Activated CD4-positive, alpha-beta T cell treated with anti-CD3 and anti-CD28 coated beads, Interleukin-2, Interleukin-6, amounts not matched to agents 100 ng/mL and 50 ng/mL, durations not matched to agents 16 hours and 8 hours (primary cell): ENCODE measurements at places on chromosomes 5 and 9.

GRCh38 chr9:3823842-3824475 lies 298.2 kb upstream of the RFX3 start:
- no peak for DNase-seq

DNA sequence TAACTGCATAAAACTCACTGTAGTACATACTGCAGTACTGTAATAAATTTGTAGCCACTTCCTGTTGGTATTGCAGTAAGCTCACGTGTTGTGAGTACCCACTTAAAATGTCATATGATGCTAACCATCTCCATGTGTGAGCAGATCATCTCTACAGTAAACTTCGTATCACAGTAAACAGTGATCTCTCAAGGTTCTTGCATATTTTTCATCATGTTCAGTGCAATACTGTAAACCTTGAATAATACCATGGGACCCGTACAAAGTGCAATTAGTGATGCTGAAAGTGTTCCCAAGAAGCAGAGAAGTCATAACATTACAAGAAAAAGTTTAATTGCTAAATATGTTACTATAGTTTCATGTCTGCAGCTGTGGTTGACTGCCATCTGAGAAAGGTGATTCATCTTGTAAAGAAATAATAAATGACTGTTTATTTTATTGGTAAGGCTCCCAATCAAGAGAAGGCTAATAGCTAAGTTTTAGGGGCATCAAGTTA lies 253.8 kb upstream of the POU5F2 start:
- peak; percentile 4 for DNase-seq

- no peak for DNase-seq
Measured at GRCh38 chr9:96187151-96187555, 114.8 kb downstream of the HSD17B3 start.

DNA sequence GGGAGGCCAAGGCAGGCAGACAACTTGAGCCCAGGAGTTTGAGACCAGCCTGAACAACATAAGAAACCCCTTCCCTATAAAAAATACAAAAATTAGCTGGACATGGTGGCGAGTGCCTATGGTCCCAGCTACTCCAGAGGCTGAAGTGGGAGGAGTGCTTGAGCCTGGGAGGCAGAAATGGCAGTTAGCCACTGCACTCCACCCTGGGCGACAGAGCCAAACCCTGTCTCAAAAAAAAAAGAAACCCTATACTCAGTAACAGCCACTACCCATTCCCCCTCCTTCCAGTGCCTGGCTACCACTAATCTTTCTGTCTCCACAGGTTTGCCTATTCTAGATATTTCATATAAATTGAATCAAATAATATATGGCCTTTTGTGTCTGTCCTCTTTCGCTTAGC lies 14.3 kb upstream of the SIL1 start:
- DNase-seq, result no peak

DNA sequence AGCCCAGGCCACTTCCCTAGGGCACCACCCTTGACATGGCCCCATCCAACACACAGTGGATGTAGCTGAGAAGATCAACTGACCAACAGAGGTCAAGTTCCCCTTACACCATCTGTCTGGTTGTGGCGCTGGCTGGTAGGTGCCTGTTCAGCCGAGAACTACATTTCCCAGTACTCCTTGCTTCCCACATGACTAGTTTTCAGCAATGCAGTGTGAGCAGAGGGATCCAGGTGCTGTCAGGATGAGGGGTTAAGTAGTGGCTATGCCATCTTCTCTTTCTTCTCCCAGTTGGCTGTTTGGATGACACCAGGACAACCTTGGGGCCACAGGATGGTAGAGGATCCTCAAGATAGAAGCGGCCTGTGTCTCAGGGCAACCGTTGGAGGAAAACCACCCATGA lies 48.6 kb upstream of the SH3PXD2B start:
- DNase-seq, result no peak

GRCh38 chr9:6114424-6114823 lies 99.0 kb upstream of the RANBP6 start:
- no peak for DNase-seq

GRCh38 chr9:94920420-94921091 lies 194.1 kb downstream of the AOPEP start:
- DNase-seq, result no peak

GRCh38 chr5:93196986-93197385 lies 384.0 kb downstream of the NR2F1-AS1 start:
- no peak for DNase-seq

DNA sequence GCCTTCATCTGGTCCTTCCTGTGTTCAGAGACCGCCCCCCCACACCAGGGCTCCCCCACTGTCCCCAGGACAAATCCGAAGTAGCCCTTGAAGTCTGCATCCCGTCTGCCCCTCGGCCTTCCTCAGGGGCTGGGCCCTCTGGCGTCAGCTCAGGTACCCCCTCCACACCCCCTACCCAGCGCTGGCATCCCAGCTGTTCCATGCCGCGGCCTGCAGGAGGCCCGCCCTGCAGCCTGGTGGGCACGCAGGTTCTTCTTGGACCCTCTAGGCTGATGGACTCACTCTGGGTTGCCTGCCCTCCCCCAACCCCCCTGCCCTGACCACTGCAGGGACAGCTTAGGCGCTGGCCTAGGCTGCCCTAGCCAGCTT lies 6.6 kb downstream of the SLC2A6 start:
- DNase-seq, result no peak

DNA sequence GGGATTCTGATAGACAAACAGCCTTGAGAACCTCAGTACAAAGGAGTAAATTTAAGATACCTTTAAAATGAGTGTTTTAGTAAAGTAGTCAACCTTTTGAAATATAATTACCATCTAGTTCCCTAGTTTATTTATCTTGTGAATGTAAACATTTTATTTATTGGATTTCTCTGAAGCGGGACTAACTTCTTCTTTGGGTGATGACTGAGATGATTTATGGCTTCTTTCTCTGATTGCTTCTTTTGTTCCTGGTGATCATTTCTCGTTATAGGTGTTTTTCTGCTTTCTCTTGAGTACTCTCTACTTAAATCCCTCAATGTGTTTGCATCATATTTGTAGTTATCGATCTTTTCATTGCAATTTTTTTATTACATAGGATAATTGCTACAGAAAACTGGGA lies 33.2 kb downstream of the PRDM6 start:
- DNase-seq, result no peak

GRCh38 chr5:4520559-4520958 lies 619.6 kb upstream of the ADAMTS16 start:
- DNase-seq, result no peak

DNA sequence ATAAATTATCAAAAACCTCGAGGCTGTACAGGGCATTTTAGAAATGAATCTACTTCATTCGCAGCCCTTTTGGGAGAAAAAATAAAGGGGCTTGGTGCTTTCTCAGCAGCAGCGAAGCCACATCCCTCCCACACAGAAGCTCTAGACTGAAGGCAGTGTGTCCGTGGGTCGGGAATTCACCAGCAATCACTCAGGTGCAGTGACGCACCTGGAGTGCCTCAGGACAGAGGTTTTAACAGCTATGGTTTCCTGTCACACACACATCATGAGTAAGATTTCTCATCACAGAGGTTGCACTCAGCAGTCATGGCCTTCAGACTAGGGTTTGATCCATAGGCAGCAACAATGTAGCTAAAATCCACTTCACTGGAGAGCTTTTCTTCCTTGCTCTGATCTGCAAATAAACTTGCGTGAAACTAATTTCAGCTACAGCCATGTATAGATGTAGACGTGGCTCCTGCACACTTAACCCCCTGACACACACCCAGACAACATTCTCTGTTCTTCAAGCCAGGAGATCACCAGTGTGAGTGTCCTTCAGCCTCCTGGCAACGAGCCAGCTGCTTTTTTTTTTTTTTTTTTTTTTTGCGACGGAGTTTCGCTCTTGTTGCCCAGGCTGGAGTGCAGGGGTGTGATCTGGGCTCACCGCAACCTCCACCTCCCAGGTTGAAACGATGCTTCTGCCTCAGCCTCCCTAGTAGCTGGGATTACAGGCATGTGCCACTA lies 34.8 kb downstream of the DYNC2I2 start:
- DNase-seq, result no peak

GRCh38 chr5:90866915-90867731 lies 308.5 kb downstream of the ADGRV1 start:
- DNase-seq, result no peak

- no peak for DNase-seq
Measured at GRCh38 chr5:160699301-160699700, 152.7 kb downstream of the ATP10B start.

DNA sequence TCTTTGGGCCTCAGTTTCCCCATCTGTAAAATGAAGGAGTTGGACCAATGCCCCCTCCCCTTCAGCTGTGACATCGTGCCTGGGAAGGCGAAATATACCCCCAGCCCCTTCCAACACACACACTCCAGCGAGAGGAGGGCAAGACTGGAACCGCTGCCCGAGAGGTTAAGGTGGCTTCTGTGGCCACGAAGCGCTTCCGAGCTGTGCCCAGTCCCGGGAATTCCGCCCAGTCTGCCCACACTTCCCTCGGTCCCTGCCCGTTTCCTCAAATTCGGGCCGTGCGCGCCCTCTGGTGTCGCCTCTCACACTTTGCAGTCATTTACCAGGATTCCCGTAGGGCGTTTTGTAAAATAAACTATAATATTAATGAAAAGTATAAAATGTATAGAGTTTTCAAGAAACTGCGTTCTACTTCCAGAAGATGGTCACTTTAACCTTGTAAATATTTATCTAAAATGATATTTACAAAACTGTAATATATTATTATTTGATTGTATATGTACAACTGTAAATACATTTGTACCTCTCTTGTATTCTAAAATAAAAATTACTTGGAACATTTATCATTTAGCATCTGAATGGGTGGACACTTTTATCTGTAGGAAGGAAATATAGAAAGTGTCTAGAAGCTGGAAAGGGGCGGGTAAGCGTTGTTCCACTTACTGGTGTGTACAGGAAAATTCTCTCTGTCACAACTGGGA lies 11.0 kb upstream of the EXOSC2 start:
- peak; percentile 66 for DNase-seq

GRCh38 chr5:40652441-40653220 lies 27.1 kb upstream of the PTGER4 start:
- DNase-seq, result peak; percentile 63

GRCh38 chr5:142074006-142074405 lies 34.6 kb upstream of the NDFIP1 start:
- peak; percentile 32 for DNase-seq

- no peak for DNase-seq
Measured at GRCh38 chr5:148973455-148973854, 89.4 kb downstream of the SH3TC2 start.
